ENCODE measurements at places on chromosomes 11 and 22.

DNA sequence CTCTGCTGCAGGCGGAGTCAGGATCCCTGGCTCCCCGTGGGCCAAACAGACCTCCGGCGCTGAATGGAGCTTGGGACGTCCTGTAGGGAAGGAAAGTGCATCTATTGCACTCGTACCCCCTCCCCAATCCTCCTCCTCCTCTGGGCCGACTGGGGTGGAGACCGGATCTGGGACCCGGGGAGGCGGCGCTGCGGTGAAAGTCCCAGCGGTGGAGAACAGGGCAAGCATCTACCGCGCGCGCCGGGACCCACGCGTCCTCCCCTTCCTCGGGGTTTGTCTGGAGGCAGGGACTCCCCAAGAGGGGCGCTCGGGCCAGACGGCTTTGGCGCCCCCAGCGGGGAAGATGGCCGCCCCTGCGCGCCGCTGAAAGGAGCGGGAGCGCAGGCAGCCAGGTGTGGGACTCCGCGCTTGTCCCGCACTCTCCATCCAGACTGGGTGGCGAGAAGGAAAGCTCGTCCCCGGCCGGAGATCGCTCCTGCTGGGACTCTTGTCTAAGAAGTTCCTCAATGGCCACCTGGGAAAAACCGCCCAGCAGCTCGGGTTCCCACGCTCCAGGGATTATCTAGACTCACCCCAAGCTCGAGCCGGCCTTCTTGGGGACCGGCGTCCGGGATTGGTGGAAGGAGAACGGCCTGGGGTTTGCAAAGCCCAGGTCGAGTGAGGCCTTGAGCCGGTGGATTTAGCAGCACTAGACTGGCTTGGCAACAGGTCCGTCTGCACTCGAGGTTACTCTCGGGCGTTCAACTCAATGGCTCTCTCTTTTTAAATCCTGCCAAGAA, 718 bp downstream of the FADS2 start:
- DNase-seq, result no peak

GRCh38 chr11:17406082-17406817, 17.8 kb upstream of the KCNJ11 start:
- DNase-seq, result no peak

- no peak for DNase-seq
Measured at GRCh38 chr11:28820296-28820989, 712.3 kb downstream of the METTL15 start.

- no peak for DNase-seq
Measured at GRCh38 chr22:49966774-49967705, 6.5 kb downstream of the PIM3 start.

- peak; percentile 54 for DNase-seq
Measured at GRCh38 chr11:7098235-7098832, 9.5 kb downstream of the RBMXL2 start.

DNA sequence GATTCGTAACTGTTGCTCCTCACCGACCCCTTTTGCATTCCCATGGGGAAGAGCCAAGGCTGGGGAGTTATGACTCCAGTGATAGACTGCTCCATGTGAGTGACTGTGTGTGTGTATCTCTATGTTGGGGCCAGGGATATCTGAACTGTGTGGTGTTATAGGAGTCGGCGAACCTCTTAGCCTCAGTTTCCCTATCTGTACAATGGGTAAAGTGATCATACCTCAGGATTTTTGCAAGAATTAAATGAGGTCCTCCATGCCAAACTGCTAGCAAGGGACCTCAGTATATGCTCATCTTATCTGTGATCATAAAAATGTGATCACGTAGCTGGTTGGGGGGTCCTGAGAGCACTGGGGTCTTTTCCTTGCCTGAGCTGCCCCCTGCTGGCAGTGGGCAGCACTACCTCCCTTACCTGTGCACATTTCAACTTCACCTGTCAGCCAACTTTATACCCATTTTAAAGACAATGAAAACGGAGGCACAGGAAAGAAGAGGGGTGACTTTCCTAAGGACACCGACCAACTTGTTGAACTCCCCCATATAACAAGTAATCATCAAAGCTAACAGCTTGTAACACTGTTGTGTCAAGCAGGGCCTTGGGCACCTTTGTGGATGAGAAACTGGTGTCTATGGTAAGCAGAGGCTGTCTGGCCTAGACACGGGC, 1.4 kb upstream of the DPP3 start:
- DNase-seq, result peak; percentile 68

DNA sequence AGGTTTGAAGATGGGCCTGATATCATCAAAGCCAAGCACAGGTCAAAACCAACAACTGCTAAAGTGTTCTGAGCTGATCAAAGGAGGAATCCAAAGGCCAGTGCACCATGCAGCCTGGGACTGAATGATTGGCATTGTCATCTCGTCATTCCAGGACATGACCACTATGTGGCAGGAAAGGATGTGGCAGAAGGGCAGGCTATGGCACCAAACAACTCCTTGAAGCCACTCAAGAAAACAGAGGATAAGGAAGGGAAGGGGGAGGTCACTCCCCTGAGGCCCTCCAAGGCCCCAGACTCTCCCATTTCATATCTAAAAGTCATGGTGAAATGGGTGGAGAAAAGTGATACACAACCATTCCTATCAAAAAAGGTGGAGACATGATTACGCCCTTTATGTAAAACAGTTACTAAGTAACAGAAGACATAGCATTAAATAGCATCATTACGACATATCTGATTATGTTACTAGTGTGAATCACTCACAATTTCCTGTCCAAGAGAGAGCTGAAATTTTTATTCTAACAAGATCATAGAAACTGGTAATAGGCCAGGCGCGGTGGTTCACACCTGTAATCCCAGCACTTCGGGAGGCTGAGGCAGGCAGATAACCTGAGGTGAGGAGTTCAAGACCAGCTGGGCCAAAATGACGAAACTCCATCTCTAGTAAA, 49.3 kb downstream of the AHNAK start:
- peak; percentile 82 for DNase-seq

DNA sequence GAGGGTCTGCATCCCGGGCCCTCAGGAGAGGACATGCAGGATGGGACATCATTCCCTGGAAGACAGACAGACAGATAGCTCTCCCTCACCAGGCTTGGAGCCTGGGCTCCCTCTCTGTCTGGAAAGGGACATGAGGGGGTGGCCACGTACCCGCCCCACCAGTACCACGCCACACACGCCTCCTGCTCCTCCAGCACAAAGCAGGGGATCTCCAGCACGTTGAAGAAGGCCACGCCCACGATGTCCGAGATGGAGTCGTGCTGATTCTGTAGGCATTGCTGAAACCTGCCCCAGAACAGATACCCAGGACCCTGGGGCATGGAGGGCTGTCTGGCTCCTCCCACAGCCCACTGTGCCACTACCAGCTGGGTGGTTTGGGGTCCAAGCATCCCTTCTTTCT, 2.2 kb downstream of the PLA2G3 start:
- no peak for DNase-seq

DNA sequence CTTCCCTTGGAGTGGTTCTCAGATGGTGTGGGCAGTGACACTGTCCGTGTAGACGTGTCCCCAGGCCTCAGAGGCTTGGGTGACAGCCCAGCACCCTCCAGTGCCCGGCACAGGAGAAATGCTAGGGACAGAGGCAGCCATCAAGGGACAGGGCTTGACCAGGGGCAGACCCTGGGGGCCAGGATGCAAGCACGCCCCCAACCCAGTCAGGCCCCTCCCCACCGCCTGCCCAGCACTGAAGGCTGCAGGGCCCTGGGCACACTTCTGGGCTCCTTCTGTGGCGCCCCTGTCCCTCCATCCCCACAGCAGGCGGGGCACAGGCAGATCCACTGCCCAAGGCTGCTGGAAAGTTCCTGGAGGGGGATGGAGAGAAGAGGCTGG, 11.1 kb downstream of the IGF2 start:
- DNase-seq, result no peak

GRCh38 chr22:26374391-26375026, 54.6 kb upstream of the ASPHD2 start:
- no peak for DNase-seq

Data from Caco-2 (cell line).